Right lung (tissue), 10 donors: ENCODE measurements at places on chromosomes 5 and 9. TPM values are rescaled to one million over a fixed set of nuclear protein-coding genes. Genes with fewer than 3 reads are reported as not detected.

DNA sequence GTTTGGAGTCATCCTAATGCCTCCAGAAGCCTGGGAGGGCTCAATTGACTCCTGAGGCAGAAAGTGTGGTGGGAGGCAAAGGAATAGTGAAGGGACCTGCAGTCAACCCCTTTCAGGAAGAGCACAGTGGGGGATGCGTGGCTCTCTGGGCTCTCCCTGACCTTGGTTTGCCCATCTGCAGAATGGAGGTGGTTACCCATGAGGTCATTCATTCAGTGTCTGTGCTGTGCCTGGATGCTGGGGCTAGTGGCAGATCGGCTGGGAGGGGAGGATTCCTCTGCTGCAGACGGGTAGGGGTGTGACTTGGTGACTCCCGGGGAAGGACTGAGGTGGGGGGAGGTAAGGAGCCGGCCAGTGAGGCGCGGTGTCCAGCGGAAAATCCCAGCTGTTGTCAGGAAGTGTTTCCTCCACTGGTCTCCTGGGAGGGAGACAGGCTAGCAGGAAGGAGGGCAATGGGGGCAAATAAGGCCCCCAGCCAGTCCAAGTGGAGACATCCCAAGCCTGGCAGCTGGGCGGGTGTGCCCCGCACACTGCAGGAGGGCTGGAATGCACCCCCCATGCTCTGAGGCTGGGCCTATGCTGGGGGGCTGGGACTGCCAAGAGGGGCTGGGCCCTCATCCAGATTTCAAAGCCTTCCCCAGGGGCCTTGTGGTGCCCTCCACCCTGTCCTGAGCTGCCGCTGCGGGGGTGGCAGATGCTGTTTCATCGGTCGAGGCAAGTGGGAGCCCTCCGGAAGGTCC is 10.9 kb downstream of the CXXC5 start:
- DNase-seq: no peak

DNA sequence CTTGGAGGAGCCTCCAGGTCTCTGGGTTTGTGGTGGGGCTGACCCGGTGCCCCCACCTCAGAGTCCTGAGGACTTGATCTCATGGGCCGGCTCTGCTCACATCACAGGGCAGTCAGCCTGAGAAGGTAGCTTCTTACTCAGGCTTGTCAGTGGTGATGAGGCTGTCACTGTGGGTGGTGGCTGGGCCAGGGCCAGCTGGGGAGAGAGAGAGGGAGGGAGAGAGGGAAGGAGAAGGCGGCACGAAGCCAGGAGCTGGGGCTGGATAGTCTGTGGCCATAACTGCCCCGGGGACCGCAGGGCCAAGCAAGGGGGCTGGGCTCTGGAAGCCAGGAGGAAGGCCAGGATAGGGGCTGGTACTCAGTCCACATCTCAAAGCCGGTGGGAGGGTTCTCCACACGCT is 6.5 kb downstream of the NTNG2 start:
- DNase-seq: no peak

WNT8A gene
- polyA plus RNA-seq: not detected

DOCK2 gene
- polyA plus RNA-seq: 7.1 TPM

- no peak for DNase-seq
These were observed 8.4 kb upstream of the TNC start for GRCh38 chr9:115126404-115126803.

GRCh38 chr5:172694061-172694460 is 53.0 kb downstream of the NEURL1B start:
- DNase-seq: no peak

PCA3 gene
- 0.41 TPM for polyA plus RNA-seq

CCNB1 gene
- 64.8 TPM for polyA plus RNA-seq

CORO2A gene
- 8.1 TPM for polyA plus RNA-seq

DNA sequence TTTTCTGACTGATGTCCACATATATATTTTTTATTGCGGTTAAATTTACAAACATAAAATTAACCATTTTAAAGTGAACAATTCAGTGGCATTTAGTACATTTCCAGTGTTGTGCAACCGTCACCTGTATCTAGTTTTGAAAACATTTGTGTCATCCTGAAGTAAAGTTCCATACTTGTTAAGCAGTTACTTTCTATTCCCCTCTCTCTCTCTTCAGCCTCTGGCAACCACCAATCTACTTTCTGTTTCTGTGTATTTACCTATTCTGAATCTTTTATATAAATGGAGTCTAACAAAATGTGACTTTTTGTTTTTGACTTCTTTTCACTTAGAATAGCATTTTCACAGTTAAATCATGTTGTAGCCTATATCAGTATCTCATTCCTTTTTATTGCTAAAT is 480.1 kb upstream of the SMARCA2 start:
- no peak for DNase-seq

DNA sequence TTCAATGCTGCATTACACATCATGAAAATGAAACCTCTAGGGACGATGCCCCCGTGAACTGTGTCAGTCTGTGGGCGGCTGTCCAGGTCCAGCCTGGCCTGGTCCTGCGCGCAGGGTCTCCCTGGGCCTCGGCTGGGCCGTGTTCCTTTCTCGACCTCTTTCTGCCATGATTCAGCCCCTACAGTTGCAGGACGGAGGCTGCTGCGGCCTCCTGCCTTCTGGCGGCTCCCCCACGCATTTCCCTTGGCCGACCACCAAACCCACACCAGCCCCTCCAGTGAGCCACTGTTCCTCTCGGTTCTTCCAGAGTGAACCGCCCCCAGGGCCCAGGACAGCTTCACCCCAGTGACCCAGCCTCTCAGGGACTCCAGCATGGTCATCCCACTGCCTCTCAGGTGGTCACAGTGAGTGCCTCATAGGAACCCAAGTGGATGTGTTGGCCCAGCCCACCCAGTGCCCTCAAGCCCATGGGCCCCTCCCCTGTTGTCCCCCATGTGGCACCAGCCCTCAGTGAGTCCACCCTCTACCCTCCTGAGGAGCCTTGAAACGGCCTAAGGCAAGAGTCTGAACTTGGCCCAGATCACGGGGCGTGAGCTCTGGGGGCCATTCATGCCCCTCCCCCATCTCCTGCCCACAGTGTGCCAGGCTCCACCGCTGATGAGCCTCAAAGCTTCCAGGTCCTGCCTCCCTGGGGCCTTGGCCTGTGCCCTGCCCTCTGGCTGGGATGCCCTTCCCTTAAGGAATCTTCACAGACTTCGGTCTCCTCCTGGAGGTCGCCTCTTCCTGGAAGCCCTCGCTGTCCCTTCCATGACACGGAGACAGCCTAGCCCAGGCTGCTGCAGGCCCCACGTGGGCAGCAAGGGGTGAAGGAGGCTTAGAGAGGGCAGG is 10.0 kb upstream of the CLIC3 start:
- no peak for DNase-seq

PCDH12 gene
- polyA plus RNA-seq: 36.0 TPM

- DNase-seq: no peak
These were observed 24.5 kb upstream of the LTC4S start for GRCh38 chr5:179769271-179769670.

ANKS6 gene
- 19.7 TPM for polyA plus RNA-seq

- peak; percentile 17 for DNase-seq
These were observed 95.1 kb downstream of the TTC39B start for GRCh38 chr9:15211815-15212495.

DNA sequence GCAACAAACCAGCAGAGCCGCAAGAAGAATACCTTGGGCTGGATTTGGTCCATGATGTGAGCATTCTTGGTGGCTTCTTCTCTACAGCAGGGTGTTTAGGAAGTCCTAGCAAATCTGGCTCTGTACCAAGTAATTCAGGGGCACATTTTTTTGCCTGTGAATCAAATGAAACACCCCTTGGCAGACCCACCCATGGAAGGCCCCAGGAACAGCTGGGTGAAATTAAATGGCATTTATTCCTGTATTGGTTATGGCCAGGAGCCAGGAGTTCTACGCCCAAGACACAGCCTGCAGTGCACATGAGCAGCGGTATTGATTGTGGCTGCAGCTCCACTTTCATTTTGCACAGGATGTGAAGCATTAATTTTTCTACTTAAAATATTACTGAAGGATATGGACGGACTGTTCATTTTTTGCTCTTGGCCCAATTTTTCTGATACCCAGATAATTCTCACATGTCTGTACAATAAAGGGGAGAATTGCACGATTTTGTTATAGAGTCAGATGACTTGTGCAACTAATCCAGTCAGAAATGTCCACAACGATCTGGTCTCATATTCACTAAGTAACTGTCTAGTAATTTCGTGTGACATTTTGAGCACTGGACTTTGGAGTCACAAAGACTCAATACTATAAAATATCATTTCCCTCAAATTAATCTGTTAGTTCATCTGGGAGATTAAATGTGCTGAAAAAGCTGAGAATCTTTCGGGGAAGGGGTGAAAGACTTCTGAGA is 120.7 kb upstream of the APC start:
- no peak for DNase-seq

DNA sequence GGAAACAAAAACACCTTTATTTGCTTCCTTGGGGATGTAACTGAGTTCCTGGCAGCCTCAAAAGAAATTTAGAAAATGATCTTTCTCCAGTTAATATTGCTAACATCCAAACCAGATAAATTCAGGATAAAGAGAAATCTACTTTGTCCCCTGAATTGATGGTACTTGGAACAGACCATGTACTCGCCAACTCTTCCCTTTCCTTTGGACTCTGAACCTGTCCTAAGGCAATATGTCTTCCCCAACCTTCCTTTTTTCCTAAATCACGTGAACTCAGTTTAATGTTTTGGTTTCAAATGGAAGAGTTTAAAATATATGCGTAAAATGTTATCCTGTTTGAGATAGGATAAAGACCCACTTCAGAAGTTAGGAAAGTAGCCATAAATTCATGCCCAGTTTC is 28.0 kb downstream of the ACO1 start:
- no peak for DNase-seq

DNA sequence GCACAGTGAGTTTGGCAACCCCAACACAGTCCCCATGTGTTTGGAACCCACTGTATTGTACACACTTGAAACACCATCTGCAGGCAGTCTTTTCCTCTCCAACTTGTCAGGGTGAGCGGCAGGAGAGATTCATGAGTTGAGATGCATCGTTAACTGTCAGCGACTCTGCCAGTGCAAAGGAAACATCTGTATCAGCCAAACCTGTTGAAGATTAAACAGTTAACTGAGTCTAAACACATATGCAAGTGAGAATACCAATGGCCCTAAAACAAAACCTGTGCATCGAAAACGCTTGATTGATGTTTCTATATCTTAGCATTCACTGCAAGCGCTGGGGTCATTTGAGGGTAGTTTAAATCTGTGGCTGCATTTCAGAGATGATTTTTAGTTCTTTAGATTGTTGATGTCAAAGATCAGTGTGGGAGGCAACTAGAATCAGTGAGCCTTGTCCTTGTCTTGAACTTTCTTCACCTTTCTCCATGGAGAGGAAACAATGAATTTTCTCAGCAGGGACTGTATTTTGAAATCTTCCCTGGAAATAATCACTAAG is 41.3 kb upstream of the PAM start:
- DNase-seq: no peak

DNA sequence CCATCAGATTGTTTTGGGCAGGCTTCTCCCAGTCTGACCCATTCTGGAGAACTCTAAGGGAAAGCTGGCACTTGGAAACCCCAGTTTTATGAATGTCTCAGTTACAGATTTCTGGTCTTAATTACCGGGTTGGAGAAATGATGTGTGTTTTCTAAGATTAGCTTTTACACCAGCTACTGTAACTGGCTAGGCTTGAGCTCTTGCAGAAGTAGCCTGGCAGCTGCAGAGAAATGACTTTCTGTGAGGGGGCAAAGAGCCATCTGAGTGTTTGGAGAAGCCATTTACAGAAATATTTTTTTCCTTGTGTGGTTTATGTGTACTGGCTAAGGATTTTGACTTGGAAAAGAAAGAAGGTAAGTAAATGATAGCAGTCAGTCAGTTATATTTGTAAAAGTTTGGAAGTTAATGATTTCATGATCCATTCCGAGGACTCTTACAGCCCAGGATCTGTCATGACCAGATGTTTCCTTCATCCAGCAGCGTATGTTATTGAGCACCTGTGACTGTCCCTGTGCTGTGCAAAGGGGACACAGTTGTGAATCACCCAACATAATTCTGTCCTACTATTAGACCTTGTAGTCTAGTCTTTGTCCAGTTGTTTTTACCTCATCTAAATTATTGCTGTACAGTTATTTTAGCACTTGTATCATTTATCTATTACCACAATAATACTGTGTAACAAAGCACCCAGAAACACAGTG is 53.7 kb upstream of the GDNF start:
- no peak for DNase-seq

GRCh38 chr9:34654323-34655051 is 2.5 kb downstream of the IL11RA start:
- DNase-seq: peak; percentile 85

GRCh38 chr9:124280176-124280691 is 22.5 kb downstream of the NEK6 start:
- DNase-seq: peak; percentile 87

GRCh38 chr5:943201-943917 is 50.7 kb downstream of the TRIP13 start:
- DNase-seq: no peak

DNA sequence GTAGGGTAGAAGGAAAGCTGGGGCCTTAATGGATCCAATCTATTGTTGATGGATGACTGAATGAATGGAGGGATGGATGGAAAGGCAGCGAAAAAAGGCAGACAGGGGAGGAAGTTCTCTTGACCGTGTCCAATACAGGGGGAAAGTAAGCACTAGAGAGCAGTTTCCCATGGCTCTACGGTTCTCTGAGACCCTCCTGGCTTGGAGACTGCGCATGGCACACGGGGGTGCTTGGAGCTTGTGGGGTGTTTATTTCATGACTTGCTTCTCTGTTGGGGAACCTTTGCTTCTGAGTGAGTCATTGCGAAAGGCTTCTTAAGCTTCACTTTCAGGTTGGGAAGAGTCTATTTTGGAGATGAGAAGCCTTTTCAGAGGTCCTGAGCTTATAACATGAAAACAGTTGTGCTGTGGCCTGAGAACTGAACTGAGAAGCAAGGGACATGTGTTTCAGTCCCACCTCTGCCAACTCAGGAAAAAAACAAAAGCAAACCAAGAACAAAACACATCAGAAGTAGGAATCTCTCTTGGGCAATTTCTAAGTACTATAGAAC is 12.8 kb upstream of the TEX48 start:
- DNase-seq: no peak

DNA sequence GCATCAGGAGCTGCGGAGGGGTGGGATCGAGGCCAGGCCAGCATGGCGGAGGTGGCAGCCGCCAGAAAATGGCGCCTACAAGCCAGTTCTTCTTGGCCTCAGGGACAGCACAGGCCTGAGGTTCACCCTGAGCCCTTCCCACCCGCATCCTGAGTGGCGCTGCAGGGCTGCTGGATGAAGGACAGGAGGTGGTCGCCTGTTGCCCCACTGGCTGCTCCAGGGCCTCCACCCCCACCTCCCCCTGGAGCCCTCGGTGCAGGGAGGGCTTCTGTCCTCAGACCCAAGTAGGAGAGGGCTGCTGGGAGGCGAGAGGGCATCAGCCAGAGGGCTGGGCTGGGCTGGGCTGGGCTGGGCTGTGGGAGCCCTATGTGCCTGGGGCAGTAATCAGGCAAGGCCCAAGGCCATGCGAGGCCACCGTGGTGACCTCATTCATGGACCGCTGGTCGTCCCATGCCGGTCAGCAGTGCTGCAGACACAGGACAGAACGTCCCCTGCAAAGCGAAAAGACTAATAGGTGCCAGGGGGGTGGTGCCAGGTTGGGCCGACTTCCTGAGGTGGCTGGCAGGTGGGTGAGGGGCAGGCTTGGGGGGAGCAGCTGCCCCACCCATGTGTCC is 13.8 kb downstream of the GPSM1 start:
- DNase-seq: no peak

GRCh38 chr9:107481035-107481434 is 8.5 kb downstream of the KLF4 start:
- DNase-seq: no peak

- no peak for DNase-seq
These were observed 2.6 kb upstream of the RFX3 start for GRCh38 chr9:3528451-3528850.

MCC gene
- polyA plus RNA-seq: 17.0 TPM

GRCh38 chr5:151066920-151067319 is 13.9 kb downstream of the TNIP1 start:
- DNase-seq: no peak
